ENCODE measurements at places on chromosomes 4 and X.

DNA sequence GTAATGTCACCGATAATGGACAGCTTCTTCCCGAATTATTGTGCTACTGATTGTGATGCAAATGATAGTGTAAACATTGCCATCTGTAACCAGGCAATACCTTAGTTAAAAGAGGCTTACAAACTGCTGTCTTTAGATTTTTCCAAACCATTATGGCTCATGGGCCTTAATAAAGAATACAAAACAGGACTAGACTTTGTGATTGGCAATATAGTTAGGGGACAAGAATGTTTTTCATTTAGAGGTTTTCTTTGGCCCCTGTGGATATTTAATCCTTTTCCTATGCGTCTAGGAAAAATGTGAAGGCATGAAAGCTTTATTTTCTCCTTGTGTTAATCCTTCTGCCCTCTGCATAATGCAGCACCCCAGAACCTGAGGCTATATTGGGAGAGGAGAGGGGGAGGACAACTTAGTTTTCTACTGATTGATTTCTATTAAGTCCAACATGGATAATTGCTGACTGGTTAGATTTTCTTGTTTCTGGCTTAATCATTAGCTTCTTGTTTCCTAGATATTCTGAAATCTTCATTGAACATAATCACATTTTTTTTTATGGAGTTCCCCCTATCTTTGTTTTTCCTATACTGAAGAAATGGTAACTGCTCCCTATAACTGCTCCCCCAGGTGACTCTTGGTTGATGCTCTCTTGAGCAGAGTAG is 1.9 kb downstream of the PRPS1 start:
- no peak for DNase-seq

DNA sequence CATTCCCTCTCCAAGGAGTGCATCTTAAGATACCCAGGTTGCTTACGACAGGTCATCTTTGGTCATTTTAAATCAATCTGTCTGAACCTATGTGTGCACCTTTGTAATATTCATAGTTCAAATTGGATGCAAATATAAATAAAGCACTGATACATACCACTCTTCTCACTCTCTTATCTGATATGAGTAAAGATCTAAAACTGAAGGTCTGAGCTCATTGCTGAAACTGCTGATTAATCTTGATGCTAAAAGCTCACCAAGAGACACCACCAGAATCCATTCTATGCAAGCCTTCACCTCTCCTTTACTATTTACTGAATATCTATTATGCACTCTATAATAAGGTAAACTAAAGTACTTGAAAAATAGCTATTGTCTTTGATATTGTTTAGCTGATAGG is 16.6 kb downstream of the HSD17B13 start:
- no peak for DNase-seq

DNA sequence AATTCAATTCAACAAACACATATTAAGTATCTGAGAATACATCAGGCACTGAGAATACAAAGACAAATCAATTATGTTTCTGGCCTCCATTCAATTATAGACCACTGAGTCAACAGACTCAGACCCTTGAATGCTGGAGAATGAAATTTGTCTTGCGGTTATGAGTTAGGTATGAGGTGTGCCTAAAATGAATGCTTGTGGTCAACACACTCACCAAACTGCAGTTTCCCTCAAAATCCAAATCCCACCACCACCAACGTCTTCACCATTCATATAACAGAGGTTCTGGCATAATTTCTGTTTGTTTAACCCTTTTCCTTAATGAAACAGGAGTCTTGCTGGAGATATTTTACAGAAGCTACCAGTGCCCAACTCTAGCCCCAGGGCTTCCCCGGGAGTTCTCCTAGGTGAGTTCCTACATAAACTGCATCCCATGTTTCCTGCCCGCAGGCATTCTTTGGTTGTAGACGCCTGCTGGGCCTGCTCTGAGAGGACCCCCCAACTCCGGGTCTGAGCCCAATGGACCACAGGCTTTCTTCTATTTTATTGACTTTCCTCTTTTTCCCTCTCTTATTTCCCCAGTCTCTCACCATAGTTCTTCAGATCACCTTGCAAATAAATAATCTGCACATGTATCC is 119.2 kb downstream of the DDX53 start:
- DNase-seq = no peak

- DNase-seq = no peak
Measured at GRCh38 chr4:8067945-8068896, 90.4 kb downstream of the ABLIM2 start.

- DNase-seq = no peak
Measured at GRCh38 chr4:185473247-185473646, 1.7 kb upstream of the CCDC110 start.

DNA sequence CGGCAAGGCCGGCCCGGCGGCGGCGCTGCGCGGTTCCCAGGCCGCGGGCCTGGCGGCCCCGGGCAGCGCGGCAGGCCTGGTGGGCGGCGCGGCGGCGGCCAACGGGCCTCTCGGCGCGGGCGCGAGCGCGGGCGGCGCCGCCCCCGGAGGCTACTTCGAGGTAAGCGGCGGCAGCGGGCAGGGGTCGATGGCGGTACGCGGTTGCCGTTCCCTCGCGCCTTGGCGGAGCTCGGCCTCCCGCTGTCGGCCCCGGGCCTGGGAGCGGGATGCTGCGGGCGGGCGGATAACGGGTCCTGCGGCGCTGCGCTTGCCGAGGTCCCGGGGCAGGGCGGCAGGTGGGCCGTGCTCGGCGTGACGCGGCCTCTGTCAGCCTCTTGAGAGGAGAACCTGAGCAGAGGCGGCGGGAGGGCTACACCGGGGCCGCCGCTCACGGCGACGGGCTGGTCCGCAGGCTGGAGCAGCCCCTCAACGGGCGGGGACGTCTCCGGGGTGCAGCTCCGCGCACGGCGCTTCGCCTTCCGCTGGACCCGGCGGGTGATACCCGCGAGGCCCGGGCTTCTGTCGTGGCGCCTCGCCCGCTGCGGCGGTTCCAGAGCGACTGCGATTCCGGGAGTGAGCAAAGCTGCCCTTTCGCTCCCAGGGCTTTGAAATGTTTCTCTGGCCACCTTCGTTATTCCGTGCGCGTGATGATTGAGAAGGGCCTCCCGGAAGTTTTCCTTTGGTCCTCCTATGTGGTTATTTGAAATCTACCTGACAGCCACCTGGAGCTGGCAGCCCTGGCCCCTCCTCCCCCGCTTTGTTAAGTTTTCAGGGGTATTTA is 774 bp downstream of the FAM193A start:
- peak; percentile 13 for DNase-seq

- no peak for DNase-seq
Measured at GRCh38 chr4:186781032-186781917, 57.6 kb upstream of the FAT1 start.
